ENCODE measurements at places on chromosomes 1 and 21. TPM values are rescaled to one million over a fixed set of nuclear protein-coding genes. Genes with fewer than 3 reads are reported as not detected.

GRCh38 chr21:16789636-16790035 lies 723.2 kb upstream of the CXADR start:
- no peak for DNase-seq

GRCh38 chr1:44696789-44697345 lies 22.4 kb downstream of the ARMH1 start:
- no peak for DNase-seq

GRCh38 chr1:60145771-60146170 lies 72.2 kb upstream of the C1orf87 start:
- no peak for DNase-seq

DNA sequence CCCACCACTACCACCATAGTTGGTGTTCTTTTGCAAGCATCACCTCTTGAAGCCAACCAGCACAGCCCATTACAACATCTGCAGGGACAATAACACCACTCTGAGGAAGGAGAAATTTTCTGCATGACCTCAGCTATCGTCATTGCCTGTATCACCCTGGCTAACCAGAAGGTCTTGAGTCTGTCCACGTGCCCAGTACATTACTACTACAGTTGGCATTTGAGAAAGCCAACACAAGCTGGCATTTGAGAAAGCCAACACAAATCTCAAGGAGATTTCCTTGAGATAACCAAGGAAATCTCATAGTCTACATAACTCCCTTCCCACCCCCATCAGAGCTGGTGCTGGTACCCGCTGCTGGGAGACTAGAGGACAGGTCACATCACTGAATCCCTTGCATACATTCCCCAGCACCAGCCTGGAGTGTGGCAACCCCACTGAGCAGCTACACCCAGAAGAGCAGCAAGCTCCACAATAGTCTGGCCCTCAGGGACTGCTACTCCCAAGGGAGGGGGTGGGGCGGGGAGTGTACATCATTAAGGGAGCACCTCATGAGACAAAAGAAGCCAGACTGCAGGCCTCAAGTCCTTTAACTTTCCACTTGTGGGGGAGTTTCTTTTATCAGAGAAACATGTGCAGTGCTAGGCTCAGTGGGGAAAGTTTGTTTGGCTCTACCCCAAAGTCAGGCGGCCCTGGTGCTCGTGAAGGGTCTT lies 46.0 kb upstream of the GUCA2A start:
- DNase-seq: no peak

The KANK4 gene
- total RNA-seq: not detected

The IPP gene
- 11.7 TPM for total RNA-seq

The FCGR3A gene
- total RNA-seq: 0.40 TPM

DNA sequence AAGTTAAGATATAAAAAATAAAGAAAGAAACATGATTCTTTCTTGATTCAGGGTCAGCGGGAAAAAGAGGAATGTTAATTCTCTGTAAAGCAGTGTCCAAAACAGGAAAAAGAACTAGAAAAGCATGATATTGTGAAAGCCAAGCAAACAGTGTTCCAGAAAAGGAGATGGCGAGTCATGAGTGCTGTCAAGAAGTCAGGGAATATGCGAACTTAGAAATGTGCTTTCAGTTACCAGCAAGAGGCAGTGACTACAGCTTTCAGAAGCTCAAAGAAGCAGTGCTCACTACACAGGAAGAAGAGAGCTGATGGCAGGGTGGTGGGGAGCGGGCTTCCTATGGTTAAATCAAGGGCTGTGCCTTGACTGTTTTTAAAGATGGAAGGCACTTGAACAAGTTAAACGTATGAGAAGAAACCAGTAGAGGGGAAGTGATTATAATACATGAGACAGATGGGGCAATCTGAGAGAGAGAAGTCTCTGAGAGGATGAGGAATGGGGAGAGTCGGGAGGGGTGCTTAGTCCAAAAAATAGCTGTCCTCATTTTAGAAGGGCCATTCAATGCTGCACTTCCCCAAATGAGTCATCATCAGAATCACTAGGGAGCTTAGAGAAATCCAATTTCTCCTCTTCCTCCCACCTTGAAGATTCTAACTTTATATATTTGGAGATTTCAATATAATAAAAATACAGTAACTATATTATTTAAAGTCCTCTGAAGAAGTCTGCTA lies 90.4 kb downstream of the KCNK1 start:
- DNase-seq: no peak

The TCP10L gene
- total RNA-seq: 0.66 TPM

The COA7 gene
- total RNA-seq: 45.1 TPM

DNA sequence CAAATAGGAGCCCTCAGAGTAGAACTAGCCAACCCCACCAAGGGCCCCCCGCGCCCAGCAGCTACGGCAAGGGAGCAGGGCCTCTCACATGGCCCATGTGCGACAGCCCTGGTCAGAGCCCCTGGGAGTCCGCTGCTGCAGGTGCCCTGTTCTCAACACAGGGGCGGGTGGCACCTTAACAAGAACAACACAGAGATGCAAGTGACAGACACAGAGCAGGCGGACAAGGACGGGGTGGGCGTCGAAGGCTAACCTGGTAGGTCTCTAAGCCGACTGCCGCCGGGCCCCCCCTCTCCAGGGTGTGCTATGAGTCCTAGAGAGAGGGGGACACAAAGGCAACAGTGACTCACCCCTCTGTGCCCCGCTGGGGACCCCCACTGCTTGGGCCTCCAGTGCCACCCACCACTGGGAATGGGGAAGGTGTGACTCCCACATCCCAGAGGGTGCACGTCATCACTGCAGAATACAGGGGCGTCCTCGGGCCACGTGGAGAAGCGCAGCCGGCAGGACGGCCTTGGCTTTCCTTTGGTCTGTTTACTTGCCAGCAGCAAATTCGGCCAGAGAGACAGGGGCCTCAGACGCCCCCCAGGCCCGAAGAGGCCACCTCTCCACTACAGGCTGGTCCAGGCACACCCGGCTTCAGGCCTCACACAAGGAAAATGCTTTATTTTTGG lies 44.8 kb downstream of the PRDM15 start:
- DNase-seq: no peak

The FAM76A gene
- 11.0 TPM for total RNA-seq

DNA sequence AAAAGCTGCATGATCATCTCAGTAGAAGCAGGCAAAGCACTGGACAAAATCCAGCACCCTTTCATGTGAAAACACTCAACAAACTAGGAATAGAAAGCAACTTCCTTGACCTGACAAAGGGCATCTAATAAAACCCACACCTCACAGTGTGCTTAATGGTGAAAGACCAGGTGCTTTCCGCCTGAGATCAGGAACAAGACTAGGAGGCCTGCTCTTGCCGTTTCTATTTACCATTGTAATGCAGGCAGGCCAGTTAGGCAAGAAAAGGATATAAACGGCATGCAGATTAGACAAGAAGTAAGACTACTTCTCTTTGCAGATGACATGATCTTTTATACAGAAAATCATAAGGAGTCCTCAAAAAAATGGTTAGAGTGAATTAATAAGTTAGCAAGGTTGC lies 37.2 kb downstream of the SLC37A1 start:
- DNase-seq: no peak

- no peak for DNase-seq
These were observed 111.9 kb downstream of the OMA1 start for GRCh38 chr1:58434607-58435006.

- no peak for DNase-seq
These were observed 87.5 kb downstream of the ATP5PO start for GRCh38 chr21:33828083-33828482.
